ENCODE measurements at places on chromosomes 16 and 17. TPM values are rescaled to one million over a fixed set of nuclear protein-coding genes. Genes with fewer than 3 reads are reported as not detected.

Gene CRYM
- not detected for polyA plus RNA-seq

Gene TAF1C
- 8.4 TPM for polyA plus RNA-seq

Gene KDM6B
- polyA plus RNA-seq = 6.9 TPM

Gene RPAIN
- 59.6 TPM for polyA plus RNA-seq

DNA sequence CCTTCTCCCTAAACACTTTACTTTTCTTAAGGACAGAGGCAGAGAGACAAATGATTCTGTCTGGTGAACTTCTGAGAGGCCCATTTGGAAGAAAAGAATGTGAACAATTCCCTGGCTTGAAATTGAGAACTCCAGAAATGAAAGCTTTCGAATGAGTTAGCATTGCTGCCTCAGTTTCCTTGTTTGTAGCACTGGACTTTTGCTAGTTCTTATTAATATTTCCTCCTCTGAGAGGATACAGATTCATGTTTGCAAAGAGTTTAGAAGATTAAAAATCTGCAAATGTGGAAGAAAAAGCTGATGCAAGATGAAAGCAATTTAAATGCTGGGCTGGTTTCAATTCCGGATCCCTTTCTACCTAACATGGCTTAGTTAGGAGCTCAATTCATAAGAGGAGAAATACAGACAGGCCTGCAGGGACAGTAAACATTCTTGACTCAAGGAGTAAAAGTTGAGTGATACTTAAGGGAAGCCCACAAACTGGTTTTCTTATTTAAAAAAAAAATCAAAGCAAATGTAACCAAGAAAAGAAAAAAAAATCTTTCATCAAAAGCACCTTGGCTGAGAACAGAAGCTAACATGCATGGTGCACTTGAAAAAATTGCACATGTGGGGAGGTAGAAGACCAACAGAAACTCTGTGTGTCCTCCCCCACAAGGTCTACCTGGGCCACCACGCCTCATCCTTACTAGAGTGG lies 27.1 kb downstream of the HNF1B start:
- H3K4me3 ChIP-seq = no peak overlapping the region
- H3K36me3 ChIP-seq = no peaks in the 10 kb centered on the region
- no peaks in the 10 kb centered on the region for H3K4me1 ChIP-seq
- H3K27ac ChIP-seq = no peak overlapping the region

GRCh38 chr17:76640550-76641380 lies 2.8 kb downstream of the ST6GALNAC1 start:
- no peaks in the 10 kb centered on the region for H3K4me1 ChIP-seq
- H3K27me3 ChIP-seq = no peaks in the 10 kb centered on the region
- no peak overlapping the region for H3K27ac ChIP-seq
- no peaks in the 10 kb centered on the region for H3K36me3 ChIP-seq
- H3K4me3 ChIP-seq = no peak overlapping the region

DNA sequence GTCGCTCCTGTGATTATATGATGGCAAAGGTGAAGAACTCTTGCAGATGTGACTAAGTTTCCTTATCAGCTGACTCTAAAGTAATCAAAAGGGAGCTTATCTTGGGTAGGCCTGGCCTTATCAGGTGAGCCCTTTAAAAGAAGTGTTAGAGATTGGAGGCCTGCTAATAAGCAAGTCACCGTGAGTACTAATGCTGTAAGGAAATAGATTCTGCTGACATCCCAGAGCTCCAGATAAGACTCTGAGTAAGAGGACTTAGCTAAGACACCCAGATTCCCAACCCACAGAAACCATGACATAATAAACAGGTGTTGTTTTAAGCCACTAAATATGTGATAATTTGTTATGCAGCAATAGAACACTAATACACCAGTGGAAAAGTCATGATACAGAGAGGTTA lies 99.9 kb upstream of the FAM20A start:
- H3K27ac ChIP-seq = no peak overlapping the region
- no peaks in the 10 kb centered on the region for H3K27me3 ChIP-seq
- H3K36me3 ChIP-seq = no peaks in the 10 kb centered on the region
- no peak overlapping the region for H3K4me3 ChIP-seq
- no peak for DNase-seq

- peaks cover 3% of the 10 kb centered on the region for H3K36me3 ChIP-seq
- H3K4me3 ChIP-seq = no peak overlapping the region
- H3K4me1 ChIP-seq = no peaks in the 10 kb centered on the region
- no peaks in the 10 kb centered on the region for H3K27me3 ChIP-seq
- no peak overlapping the region for H3K27ac ChIP-seq
Observed at GRCh38 chr17:27602721-27603420, 28.1 kb upstream of the LGALS9 start.

- H3K4me3 ChIP-seq = no peak overlapping the region
- H3K27ac ChIP-seq = no peak overlapping the region
- no peaks in the 10 kb centered on the region for H3K36me3 ChIP-seq
- H3K4me1 ChIP-seq = no peaks in the 10 kb centered on the region
Observed at GRCh38 chr16:24002619-24003018, 166.8 kb downstream of the PRKCB start.

GRCh38 chr17:34762078-34762477 lies 182.7 kb downstream of the TMEM132E start:
- H3K27me3 ChIP-seq = no peaks in the 10 kb centered on the region
- H3K36me3 ChIP-seq = no peaks in the 10 kb centered on the region
- no peak for DNase-seq
- no peaks in the 10 kb centered on the region for H3K4me1 ChIP-seq
- H3K4me3 ChIP-seq = no peak overlapping the region
- H3K27ac ChIP-seq = no peak overlapping the region

- H3K4me3 ChIP-seq = no peak overlapping the region
- no peak overlapping the region for H3K27ac ChIP-seq
- H3K36me3 ChIP-seq = no peaks in the 10 kb centered on the region
- no peaks in the 10 kb centered on the region for H3K27me3 ChIP-seq
Observed at GRCh38 chr17:79216826-79217225, 142.2 kb downstream of the ENGASE start.
